Fibroblast of mammary gland (primary cell): ENCODE measurements at places on chromosomes 7 and 10.

DNA sequence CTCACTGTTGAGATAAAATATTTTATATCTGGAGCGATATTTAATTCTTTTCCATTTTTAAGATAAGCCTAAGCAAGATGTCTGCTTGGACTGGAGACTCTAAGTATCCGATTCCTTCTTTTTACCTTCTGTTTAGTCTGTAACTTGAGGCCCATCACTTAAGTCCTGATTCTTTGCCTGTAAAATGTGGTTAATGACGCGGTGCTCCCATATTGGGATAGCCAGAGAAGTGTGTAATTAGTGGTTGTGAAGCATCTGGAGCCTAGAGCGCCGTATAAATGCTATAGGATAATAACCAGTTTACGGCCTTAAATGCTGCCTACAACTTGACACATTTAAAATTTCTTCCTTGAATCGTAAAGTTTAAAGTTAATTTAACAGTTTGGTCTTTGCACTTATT is 132.9 kb downstream of the CHN2 start:
- no peak for DNase-seq

- peak; percentile 79 for DNase-seq
Measured at GRCh38 chr10:113026679-113027078, 76.6 kb downstream of the TCF7L2 start.

- peak; percentile 17 for DNase-seq
Measured at GRCh38 chr10:131980761-131981428, 828 bp downstream of the BNIP3 start.

DNA sequence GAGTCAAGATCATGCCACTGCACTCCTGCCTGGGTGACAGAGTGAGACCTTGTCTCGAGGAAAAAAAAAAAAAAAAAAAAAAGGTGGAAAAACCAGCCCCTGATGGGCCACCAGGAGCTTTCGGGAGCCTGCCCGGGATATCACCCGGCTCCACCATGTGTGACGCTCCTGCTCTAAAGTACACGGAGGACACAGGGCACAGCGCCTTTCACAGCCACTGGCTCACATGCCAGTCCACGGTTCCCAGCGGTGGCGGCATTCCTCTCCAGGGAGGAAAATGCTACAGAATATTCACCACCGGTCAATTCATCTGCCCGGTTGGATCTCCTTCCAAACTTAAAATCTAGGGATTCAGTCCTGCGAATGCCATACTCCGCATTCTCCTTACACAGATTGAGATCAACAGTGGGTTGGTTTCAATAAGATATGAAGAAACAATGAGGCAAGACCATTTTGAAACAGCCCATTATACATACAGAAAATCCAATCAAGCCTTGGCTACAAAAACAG is 81.2 kb downstream of the CTBP2 start:
- no peak for DNase-seq

DNA sequence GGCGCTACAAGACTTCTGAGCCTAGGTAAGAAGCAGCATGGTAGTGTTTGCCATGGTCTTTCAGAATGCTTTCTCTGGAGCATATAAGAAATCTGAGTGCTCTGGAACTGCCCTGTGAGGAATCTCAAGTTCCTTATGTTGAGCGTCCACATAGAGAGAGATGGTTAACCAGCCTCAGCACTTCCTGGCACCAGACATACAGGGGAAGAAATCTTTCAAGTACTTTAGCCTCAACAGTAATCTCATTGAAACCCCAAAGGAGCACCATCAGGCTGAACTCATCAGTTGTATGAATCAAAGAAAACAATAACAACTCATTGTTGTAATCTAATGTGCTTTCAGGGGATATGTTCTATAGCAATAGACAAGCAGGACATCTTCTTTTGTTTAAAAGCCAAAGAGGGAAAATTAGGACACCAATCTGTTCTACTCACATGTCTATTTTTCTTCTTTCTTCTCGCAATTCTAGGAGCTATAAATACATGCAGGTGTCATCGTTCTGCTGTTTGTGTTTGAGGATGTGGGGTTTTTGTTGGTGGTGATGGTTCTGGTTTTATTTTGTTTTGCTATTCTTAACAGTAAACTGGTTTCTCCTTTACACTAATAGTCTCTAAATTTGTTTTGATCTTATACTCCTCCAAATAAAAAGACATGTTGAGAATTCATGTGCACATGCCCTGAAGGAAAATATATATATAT is 1145.0 kb upstream of the LRRN3 start:
- DNase-seq: no peak

DNA sequence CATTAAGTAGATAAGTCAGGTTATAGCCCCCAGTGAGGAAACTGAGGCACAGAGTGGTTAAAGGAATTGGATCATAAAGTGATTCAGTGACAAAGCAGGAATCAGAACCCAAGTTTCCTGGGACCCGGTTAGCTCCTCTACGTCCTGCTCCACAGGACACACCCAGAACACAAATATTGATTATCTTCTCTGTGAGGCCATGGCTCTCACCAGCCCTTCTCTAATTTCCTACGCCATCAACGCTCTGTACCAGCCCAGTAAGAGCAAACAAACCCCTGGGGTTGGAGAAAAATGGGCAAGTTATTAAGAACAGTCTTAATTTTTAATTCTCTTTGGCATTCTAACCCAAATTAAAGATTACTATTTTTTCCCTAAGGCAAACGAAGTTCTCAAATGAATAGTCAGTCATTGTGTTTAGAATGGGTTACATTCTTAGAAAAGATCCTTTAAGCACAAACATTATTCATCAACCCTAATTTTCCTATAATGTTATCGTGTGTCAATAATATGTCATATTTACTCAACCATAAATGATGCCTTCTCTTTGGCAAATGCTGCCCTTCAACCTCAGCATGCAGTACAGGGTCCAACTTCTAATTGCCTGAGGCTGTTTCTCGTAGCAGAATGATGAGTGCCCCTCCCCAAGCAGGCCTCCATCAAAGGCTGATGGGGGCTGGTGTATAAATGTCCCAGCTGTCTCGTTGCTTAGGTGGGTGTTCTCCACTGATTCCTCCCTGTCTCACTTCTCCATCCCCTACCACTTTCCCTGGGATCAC is 25.4 kb upstream of the TM9SF3 start:
- DNase-seq: no peak

DNA sequence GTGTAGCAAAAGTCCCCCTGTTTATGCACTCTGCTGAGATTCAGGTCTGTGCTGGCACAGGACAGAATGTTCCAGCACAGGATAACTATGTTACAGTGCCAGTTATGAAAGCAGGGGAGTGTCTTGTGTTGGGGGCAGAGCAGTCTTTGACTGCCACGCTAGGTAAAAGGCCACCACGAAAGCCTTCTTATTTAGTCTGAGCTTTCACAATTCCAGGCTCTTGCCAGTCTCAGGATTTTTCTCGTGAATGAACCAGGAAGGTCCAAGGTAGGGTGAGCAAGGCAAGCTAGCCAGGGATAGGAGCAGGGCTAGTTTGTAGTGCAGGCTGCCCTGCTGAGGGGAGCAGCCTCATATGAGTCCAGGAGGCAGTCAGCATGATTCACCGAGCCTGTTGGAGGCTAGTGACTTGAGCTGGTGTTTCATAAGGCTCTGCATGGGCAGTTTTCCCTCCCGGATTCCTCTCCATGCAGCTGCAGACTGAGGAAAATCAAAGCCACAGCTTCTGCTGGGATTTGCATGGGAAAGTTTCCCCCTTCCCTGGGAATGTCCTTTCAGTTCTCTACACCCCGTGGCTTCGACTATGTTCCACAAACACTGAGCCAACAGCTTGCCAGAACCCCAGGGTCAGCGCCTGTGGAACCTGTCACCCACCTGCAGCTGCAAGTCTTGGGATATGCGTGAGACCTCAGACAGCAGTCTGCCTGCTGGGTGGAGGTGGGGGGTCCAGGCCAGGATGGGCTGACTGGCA is 112.3 kb downstream of the JCAD start:
- DNase-seq: peak; percentile 96

- no peak for DNase-seq
Measured at GRCh38 chr10:4127518-4128315, 342.7 kb upstream of the KLF6 start.

DNA sequence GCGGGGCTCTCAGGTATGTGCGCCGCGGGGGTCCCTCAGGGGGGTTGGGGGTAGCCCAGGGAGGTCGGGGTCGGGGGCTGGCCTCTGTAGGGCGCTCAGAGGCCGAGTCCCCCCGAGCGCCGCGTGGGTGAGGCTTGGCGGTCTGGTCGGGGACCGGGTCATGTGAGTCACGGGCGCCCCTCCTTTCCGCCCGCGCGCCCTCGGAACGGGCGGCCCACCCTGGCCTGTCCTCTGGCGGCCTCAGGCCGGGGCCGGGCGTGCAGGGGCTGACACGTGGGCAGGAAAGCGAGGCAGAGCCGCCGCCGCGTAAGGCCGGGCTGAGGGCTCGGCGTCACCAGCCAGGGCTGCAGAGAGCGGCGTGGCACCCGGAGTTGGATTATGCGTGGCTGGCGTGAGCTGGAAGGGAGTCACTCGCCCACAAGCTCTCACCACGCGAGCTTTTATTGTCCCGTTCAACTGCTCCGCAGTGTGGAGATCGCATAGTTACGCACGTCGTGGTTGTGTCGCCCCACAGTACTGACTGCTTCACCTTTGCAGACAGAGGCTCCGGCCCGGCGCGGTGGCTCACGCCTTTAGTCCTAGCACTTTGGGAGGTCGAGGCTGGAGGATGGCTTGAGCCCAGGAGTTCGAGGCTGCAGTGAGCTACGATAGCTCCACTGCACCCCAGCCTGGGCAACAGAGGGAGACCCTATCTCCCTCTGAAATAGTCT is 385 bp downstream of the SHLD2 start:
- DNase-seq: peak; percentile 85

GRCh38 chr7:20144801-20145200 is 72.4 kb downstream of the MACC1 start:
- DNase-seq: no peak

GRCh38 chr7:33909318-33909717 is 4.0 kb downstream of the BMPER start:
- DNase-seq: peak; percentile 27

DNA sequence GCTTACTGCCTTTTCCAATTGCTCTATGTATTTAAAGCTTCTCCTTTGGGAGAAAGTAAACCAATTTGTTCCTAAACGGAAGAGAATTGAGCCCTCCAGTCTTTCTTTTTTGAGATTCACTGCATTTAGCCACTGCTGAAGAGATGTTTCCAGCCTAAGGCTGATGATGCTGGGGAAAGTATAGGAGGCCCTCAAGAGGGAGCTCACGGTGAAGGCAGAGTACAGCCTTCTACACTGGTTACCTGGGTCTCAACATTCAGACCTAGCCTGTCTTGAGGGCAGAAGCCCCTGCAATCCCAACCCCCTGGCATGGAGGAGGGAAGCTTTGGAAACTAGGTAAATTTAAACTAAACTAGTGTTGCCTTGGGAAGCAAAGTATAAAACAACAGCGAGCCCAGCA is 316.7 kb upstream of the TPK1 start:
- DNase-seq: no peak

DNA sequence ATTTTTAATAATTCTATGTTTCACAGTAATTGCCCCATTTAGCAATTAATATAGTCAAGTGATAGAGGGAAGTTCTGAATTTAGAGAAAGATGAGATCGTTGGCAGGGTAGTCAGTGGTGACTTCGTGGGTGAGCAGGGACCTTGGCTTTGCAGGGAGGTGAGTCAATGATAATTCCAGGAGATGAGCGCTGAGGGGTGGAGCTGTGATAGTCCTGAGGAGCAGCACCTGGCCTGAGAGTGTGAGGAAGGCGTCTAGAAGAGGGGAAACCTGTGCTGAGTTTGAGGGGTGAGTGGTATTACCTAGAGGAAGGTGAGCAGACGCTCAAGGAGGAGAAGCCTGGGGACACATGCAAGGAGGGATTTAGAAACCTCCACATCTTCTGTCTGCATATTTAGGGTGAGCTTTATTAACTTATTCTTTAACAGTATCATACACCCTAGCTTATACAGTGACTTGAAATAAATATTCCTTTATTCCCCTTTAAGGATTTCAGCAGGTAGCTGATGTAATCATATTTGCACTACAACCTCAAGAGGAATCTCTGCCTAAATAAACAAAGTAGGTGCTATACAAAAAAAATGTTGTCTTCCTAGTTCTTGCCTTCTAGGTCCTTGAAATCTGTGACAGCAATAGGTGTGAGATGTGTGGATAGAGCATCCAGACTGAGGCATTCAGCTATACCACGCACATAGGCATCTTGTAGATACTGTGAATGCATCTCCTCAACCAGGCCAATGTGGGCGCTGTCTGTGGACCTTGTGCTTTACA is 2.1 kb upstream of the TRIL start:
- no peak for DNase-seq

DNA sequence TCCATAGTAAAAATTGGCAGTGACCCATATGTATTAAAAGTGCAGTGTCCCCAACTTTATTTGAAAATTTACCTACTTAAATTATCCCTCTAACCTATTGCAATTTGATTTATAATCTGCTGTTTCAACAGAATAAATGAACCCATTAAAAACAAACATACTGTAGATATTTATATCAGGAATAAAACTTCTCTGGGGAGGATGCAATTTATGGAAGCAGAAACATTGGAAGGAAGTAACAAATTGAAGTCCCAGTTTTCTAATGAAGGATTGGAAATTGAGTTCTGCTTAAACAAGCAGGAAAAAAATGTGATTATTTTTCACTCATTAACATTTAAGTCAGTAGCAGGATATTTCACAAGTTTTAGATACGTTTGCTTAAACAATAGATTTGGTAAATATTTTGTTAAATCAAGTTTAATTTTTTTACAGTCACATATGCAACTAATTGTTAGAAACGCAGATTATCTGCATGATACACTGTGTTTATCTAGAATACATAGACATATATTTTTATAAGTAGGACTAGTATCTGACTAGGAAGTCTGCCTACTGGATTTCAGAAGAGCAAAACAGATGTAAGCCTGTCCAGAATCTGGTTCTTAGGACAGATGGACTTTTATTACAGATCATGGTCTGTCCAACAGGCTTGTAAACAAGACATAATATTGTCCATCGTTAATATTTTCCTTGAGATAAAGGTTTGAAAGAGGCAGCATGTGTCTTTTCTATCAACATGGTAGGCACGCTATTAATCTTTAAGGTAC is 5.3 kb downstream of the AGMO start:
- no peak for DNase-seq

GRCh38 chr10:125023862-125024496 is 82.1 kb downstream of the ZRANB1 start:
- DNase-seq: no peak

DNA sequence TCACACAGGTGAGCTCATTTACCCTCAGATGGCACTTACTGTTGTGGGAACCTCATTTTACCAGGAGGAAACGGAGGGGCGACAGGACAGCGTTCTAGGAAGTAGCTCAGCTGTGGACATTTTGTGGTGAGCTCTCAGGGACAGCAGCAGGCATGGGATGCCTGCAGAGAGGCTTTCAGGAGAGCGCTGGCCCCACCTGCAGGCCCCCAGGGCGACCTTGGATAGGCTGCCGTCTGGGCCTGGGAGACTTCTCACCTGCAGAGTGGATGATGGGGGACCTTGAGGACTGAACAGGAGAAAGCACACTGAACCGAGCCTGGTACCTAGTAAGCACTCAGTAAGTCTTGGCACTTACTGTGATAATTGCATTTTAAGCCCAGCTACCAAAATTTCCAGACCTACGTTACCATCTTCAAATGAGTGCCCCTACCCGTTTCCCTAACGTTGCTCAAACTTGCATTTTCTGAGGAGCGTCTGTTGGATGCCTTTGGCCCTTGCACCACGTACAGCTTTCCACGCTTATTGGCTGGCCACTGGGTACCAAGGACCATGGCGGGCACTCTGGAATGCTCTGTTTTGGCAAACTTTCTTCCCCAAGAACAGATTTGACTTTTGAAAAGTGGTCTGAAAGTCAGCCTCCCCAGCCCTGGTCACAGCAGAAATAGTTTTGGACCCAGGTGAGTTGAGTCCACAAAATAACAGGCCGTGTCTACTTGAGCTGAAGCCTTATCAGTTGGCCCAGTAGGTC is 223.4 kb downstream of the EBF3 start:
- DNase-seq: no peak
